ENCODE measurements at places on chromosomes 3 and 15. TPM values are rescaled to one million over a fixed set of nuclear protein-coding genes. Genes with fewer than 3 reads are reported as not detected.

DNA sequence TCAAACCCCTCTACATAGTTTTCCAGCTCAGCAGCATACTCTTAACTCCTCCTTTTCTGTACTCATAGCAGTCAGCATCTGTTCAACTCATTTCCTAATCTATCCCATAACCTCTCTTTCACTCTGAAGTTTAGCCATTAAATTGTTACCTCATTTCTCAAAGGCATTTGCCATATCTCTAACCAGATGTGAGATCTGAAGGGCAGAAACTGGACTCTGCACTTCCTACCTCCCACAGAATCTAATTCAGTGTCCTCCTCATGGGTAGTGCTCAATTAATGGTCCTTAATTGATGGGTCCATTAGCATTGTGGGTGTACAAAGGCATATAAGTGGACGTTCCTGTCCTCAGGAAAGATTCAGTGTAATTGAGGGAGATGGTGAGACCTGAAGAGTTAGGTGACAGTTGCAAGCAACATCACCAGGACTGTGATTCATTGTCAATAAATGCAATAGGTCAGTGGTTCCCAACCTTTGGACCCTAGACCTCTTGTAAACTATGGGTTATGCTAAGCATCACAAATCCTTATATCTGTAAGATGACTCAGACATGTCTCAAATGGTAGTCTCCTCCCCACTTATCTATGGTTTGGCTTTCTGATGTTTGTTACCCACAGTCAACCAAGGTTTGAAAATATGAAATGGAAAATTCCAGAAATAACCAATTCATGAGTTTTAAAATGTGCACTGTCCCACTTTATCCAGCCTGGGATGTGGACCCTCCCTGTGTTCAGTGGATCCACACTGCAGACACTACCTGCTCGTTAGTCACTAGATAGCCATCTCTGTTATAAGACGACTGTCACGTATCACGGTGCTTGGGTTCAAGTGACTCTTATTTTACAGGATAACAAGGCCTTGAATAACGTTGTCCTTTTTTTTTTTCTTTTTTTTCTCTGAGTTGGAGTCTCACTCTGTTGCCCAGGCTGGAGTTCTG lies 25.0 kb upstream of the UACA start:
- no peaks in the 10 kb centered on the region for H3K36me3 ChIP-seq
- H3K4me1 ChIP-seq: peaks cover 9% of the 10 kb centered on the region
- H3K27ac ChIP-seq: peak overlapping the region; percentile 27
- no peak for DNase-seq

Gene NGLY1
- total RNA-seq: 34.4 TPM

DNA sequence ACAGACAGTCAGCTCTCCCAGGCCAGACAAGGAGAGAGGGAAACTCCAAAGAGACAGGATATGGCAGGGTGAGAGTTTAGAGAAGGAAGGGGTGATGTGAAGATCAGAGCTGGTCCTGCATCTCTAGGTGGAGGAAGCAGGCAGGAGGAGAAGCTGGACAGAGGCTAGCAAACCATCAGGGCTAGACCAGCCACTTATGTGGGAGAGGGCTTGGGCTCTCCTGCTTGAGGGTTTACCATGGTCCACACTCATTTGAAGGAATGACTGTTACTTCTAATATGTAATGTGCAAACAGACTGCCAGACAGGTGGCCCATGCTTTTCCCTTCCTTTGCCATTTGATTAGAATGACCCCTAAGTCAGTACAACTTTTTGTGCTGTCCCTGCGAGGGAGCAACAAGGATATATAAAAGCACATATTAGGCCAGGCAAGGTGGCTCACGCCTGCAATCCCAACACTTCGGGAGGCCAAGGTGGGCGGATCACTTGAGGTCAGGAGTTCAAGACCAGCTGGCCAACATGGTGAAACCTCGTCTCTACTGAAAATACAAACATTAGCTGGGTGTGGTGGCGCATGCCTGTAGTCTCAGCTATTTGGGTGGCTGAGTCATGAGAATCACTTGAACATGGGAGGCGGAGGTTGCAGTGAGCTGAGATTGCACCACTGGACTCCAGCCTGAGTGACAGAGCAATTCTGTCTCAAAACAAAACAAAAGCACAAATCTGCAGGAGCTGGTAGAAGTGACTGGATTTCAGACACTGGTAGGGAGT lies 41.0 kb upstream of the MANF start:
- peak overlapping the region; percentile 36 for H3K4me3 ChIP-seq
- DNase-seq: no peak
- peak overlapping the region; percentile 91 for H3K27ac ChIP-seq
- H3K36me3 ChIP-seq: peaks cover 4% of the 10 kb centered on the region
- no peaks in the 10 kb centered on the region for H3K27me3 ChIP-seq
- peaks cover 16% of the 10 kb centered on the region for H3K4me1 ChIP-seq

GRCh38 chr3:126245811-126246727 lies 65.7 kb upstream of the ALDH1L1 start:
- H3K27ac ChIP-seq: no peak overlapping the region
- no peaks in the 10 kb centered on the region for H3K36me3 ChIP-seq
- H3K4me3 ChIP-seq: no peak overlapping the region
- H3K27me3 ChIP-seq: peaks cover 12% of the 10 kb centered on the region

- no peak for DNase-seq
- H3K4me1 ChIP-seq: peaks cover 13% of the 10 kb centered on the region
- H3K27ac ChIP-seq: no peak overlapping the region
- H3K36me3 ChIP-seq: no peaks in the 10 kb centered on the region
- H3K4me3 ChIP-seq: no peak overlapping the region
Observed at GRCh38 chr3:143749926-143750325, 98.3 kb downstream of the SLC9A9 start.

DNA sequence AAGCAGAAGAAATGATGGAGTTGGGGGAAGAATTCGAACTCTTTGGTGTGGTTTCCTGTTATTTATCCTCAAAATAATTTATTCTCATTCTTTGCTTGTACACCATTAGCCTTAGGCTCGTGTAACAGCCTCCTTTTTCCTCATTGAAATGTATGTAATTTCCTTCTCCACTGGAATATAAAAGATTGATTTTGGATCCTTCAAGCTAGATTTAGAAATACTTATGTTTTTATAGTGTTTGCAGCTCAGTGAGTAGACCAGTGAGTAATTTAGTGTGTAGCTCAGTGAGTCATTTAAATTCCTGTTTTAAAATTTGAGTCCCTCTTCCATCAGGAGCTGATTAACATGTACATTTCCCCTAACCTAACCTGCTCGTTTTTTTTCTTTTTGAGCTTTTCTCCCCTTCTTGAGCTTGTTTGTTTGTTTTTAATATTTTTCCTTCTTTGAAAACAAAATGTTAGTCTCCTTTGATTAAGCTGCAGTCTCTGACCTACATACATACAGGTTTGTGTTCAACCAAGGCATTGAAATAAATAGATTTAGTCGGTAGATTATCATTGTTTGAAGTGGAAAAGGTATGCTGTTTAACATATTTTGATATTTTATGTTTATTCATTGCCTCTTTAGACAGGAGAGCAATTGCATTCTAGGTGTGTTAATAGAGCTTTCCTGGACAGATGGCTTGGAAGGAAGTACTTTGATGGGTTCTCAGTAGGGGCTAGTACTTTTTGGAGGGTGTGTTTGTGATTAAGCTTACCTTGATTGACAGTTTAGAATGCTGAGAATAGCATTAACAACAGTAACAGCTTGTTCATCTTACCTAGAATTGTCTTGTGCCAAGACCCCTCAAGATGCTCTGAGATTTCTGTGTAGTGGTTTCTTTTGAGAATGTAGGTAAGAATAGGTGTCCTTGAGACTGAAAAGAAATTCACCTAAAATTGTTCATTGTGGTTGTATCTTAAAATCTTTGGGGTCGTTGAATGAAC lies 5.9 kb downstream of the USP3 start:
- no peaks in the 10 kb centered on the region for H3K36me3 ChIP-seq
- H3K4me1 ChIP-seq: peaks cover 60% of the 10 kb centered on the region
- no peaks in the 10 kb centered on the region for H3K27me3 ChIP-seq
- H3K4me3 ChIP-seq: peak overlapping the region; percentile 9

Gene LRRC49
- total RNA-seq: 6.7 TPM

GRCh38 chr3:187551416-187551815 lies 118.8 kb downstream of the SST start:
- no peak overlapping the region for H3K4me3 ChIP-seq
- no peaks in the 10 kb centered on the region for H3K36me3 ChIP-seq
- DNase-seq: no peak
- H3K4me1 ChIP-seq: no peaks in the 10 kb centered on the region
- H3K27ac ChIP-seq: no peak overlapping the region
- peaks cover 4% of the 10 kb centered on the region for H3K27me3 ChIP-seq

DNA sequence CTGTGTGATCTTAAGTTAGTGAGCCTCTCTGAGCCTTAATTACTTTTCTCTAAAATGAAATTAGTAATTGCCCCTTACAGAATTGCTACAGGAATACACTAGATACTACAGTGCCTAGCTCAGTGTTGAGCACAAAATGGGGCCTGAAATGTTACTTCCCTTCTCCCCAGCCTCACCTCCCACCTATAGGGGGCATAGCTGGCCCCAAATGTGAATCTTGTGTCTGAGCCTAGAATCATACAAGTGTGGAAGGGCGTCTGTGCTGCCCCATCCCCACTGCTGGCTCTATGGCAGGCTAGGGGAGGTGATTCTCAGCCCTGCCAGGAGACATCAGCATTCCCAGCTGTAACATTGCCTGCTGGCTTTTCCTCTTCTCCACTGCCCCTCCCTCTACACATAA lies 42.7 kb downstream of the IFT122 start:
- no peak for DNase-seq
- no peak overlapping the region for H3K4me3 ChIP-seq
- H3K27ac ChIP-seq: no peak overlapping the region
- H3K27me3 ChIP-seq: no peaks in the 10 kb centered on the region

Gene SAXO2
- total RNA-seq: 5.8 TPM

- no peak overlapping the region for H3K27ac ChIP-seq
- H3K27me3 ChIP-seq: no peaks in the 10 kb centered on the region
- no peak overlapping the region for H3K4me3 ChIP-seq
Observed at GRCh38 chr15:95347837-95348236, 982.7 kb upstream of the NR2F2 start.

Gene RHO
- total RNA-seq: not detected

DNA sequence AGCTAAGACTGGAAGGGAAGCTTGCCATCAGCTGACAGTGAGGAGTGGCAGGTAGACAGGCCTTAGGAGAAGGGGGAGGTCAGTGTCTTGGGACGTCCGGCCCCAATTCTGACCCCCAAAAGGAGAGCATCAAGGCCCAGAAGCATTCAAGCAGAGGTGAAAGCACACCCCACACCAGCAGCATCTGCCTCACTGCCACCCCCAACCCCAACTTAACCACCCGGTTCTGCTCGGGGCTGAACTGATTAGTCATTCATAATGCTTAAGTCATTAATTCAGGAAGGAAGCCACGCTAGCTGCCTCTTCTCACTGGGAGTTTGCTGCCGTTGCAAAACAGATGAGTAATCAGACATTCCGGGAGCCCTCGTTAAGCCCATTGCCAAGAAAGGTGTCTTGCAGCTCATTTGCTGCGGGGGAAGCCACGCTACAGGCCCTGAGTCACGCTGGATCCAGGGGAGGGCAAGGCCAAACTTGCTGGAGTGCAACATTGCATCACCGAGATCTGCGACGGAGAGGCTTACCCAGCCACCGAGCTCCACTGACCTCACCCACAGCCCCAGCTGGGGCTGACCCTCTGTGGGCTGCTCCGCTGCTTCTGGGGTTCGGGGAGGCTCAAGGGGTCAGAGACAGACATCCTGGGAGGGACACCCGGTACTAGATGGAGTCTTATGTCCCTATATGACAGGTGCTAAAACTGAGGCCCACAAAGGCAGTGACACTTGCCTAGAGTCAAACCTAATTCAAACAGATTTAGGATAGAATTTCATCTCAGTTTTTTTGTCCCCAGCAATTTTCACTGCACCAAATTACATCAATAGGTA lies 46.4 kb upstream of the HES1 start:
- no peak overlapping the region for H3K4me3 ChIP-seq
- no peak for DNase-seq
- H3K4me1 ChIP-seq: peaks cover 57% of the 10 kb centered on the region
- peak overlapping the region; percentile 82 for H3K27ac ChIP-seq

Gene STARD9
- 13.7 TPM for total RNA-seq

DNA sequence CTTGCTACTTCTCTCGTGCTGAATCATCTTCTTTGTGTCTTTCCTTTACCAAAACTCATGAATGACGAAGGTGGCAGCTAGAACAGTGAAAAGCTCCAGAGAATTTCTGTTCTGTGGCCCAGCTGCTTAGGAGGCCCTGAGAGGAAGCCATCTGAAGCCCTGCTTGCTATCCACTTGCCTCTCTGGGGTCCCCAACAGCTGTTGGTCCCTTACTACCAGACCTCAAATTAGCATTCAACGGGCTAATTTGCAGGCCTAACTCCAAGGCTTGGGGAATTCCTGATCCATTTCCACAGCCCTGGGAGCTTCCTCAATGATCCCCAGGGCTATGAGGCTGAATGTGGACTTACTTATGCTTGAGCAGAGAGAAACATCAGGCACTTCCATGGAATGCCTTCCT lies 37.5 kb upstream of the FSTL1 start:
- no peak for DNase-seq
- no peaks in the 10 kb centered on the region for H3K36me3 ChIP-seq
- H3K4me3 ChIP-seq: no peak overlapping the region
- H3K27me3 ChIP-seq: no peaks in the 10 kb centered on the region
- H3K4me1 ChIP-seq: no peaks in the 10 kb centered on the region

Gene CCDC13
- total RNA-seq: 2.4 TPM

Gene SPATA16
- total RNA-seq: not detected

GRCh38 chr3:4508048-4508981 lies 15.2 kb downstream of the ITPR1 start:
- H3K27ac ChIP-seq: no peak overlapping the region
- peaks cover 22% of the 10 kb centered on the region for H3K36me3 ChIP-seq
- DNase-seq: no peak
- peak overlapping the region; percentile 16 for H3K4me3 ChIP-seq
- H3K27me3 ChIP-seq: no peaks in the 10 kb centered on the region
- H3K4me1 ChIP-seq: peaks cover 81% of the 10 kb centered on the region

Gene ATP13A4
- 10.2 TPM for total RNA-seq

Gene IL5RA
- 0.14 TPM for total RNA-seq
